ENCODE measurements at places on chromosomes 7 and 10.

DNA sequence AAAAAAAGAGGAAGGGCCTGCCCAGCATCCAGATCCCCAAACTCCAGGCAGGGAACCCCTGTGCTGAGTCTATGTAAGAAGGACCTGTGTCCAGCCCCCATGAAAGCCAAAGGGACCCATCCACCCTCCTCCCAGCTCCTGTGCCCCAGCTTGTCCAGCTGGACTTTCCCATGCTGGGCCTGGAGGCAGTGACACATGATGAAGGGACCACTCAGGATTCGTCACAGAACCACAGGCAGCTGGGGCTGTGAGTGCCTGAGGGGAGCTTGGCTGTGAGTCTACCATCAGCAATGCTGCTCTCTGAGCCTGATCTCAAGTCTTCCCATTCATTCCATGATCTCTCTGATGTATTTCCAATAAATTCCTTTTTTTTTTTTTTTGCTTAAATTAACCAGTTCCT, 36.2 kb upstream of the MNX1 start:
- DNase-seq: peak; percentile 73

DNA sequence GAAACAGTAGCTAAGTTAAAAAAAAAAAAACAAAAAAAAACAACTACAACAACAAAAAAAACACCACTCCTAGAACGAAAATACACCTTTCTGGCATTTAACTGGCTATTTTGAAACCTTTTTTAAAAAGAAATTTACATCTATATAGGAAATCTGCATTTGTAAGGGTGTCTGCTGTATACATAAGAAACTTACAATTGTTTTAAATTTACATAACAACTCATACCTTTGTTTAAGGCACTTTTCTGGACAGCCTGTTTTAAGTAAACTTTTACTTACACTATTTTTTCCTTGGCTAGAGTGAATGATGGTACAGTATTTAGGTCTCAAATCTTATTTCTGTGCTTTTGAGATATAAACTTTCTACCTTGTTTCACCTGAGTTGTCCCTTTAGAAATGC, 34.0 kb upstream of the PAPSS2 start:
- DNase-seq: no peak

GRCh38 chr7:19670806-19671205, 38.0 kb downstream of the POLR1F start:
- no peak for DNase-seq

- DNase-seq: no peak
Observed at GRCh38 chr10:122939856-122940543, 14.0 kb downstream of the C10orf88 start.

DNA sequence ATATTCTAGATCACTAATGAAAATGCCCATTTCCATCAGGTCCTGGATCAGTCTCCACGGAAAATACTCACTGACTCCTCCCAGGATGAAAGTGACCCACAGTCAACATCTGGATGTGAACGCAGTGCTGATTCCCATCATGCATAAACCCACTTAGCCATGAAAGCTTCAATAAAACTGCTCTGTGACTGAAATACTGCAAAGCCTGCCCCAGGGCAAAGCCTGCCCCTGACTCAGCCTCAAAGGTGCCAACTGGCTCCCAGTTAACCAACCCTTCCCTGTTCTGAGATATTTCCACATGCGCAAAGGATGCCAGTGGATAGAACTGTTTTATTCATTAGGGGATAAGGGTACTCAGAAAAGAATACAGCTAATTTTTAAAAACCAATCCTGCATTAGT, 24.0 kb downstream of the OSBPL3 start:
- DNase-seq: no peak

GRCh38 chr7:23970193-23970592, 260.2 kb downstream of the STK31 start:
- no peak for DNase-seq

DNA sequence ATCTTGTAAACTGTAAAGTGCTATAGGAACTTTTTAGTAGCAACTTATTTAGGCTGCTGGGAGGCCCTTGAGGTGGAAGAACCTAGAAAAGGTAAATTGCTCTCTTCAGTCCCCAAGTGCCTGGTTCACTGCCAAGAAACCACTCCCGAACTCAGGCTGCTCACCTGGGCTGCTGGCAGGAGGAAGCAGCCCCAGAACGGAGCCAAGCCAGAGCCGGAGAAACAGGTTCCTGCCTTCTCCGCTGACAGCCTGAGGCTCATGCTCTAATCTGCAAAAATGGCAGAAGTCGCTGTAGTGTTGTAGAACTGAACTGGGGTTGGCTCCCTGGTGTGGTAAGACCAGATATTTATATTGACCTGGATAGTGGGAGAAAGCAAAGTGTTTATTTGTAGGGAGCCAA, 136.0 kb downstream of the CUL2 start:
- no peak for DNase-seq

DNA sequence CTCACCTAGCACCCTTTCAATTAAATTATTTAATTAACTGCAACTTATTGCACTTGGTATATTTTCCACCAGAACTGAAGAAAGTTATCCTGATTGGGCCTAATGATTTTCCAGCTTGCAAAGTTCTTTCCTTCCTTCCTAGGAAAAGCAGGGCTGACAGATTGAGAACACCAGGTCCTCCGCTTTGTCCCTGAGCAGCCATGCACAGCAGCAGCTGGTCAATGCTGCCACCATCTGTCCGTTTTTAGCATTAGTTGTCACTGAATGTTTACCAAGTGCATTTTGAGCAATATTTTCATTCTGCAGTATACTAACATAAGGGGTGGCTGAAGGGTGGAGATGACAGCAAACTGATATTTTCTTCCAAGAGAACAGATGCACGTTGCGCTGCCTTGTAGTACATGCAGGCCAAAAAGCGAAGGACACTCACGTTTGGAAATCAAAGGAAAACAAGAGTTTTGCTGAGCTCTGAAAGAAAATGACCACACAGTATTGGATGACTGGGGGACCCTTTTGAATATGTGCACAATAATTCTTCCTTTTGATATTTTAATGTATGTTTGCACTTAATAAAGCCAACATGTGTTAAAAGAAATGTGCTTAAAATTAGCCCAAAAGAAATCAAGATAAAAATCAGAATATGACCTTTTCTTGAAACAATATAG, 248.8 kb upstream of the PTN start:
- DNase-seq: peak; percentile 16

- DNase-seq: no peak
Observed at GRCh38 chr7:96308950-96309263, 13.0 kb downstream of the SLC25A13 start.

DNA sequence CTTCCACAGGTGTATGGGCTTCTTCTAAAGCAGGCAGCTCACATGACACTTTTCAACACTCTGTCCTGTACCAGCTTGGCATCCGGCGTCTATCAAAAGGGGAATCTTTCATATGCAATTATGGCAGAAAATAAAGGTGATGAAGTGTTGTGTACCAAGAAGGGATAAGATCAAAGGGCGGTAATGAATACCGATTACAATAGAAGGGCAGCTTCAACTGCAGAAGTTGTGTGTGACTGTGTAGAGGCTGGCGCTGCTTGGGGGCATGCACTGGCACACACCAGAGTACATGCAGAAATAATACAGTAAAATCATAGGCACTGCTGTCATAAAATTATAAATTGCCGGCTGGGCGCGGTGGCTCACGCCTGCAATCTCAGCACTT, 744.7 kb downstream of the LRMDA start:
- no peak for DNase-seq

- no peak for DNase-seq
Observed at GRCh38 chr7:156147104-156147503, 334.8 kb upstream of the SHH start.

GRCh38 chr10:63008491-63008890, 124.6 kb upstream of the NRBF2 start:
- DNase-seq: no peak

- DNase-seq: no peak
Observed at GRCh38 chr7:2717293-2718261, 29.6 kb downstream of the AMZ1 start.

DNA sequence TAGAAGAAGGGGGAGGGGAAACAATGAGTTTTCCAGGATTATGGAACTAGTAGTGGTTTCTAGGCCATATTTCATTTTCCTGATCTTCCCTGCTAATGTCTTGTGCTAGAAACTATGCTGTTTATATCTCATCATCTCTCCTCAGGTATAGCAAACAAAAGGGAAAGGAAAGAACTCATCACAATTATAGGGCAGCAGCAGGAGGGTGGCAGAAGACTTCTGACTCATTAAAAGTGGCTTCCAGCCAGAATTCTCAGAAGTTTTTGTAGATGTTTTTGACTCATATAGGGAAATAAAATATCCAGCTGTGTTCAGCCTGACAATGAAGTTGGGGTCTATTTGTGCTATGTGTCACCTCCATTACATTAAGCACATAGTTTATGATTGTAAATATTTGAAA, 6.5 kb downstream of the AHR start:
- no peak for DNase-seq

DNA sequence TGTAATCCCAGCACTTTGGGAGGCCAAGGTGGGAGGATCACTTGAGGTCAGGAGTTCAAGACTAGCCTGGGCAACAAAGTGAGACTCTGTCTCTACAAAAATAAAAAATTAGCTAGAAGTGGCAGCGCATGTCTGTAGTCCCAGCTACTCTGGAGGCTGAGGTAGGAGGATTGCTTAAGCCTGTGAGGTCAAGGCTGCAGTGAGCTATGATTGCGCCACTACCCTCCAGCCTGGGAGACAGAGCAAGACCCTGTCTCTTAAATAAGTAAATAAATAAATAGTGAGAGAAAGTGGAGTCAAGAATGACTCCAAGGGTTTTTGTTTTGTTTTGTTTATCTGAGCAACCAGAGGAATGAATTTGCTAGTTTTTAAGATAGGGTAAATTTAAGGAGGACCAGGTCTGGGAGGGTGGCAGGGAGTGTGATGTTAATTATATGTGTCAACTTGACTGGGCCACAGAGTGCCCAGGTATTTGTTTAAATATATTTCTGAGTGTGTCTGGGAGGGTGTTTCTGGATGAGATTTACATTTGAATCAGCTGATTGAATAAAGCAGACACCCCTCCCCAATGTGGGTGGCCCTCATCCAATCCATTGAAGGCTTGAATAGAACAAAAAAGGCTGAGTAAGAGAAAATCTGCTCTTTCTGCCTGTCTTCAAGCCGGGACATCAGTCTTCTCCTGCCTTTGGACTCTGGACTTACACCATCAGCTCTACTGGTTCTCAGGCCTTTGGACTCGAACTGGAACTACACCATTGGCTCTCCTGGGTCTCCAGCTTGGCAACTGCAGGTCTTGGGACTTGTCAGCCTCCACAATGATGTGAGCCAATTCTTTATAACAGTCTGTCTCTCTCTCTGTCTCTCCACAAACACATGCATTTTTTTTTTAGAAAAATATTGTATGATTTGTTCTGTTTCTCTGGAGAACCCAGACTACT, 23.5 kb downstream of the IMPDH1 start:
- DNase-seq: no peak

- DNase-seq: no peak
Observed at GRCh38 chr7:7292085-7292484, 109.7 kb downstream of the C1GALT1 start.

DNA sequence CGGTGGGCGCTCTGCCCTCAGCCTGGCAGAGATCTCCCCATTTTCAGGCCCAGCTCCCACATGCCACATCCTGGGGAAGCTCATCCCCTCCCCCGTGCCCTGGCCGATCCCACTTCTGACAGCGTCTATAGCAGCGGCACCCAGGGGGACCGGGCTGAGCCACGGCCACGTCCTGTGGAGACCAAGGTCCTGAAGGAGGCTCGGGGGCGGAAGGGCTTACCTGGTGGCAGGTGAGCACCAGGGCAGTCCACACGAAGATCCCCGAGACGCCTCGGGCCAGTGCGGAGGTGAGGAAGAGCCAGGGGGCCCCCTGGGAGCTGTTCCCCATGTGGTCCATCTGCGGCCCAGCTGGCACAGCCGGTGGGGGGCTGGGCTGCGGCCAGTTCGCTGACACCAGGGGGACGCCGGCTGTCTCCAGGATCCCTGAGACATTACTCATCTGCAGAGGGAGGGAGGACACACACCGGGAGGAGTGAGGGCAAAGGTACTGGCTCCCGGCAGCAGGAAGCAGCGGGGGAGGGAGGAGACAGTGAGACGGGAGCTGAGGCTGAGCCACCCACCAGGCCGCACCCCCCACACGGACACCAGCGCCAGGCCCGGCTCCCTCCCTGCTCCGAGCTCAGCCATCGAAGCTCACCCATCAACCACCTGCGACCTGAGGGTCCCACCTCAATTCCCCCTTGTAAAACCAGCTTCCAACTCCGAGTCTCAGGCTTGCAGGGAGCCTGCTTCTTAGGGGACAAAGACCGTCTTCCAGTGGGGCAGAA, 776 bp downstream of the TMEM184A start:
- peak; percentile 65 for DNase-seq

DNA sequence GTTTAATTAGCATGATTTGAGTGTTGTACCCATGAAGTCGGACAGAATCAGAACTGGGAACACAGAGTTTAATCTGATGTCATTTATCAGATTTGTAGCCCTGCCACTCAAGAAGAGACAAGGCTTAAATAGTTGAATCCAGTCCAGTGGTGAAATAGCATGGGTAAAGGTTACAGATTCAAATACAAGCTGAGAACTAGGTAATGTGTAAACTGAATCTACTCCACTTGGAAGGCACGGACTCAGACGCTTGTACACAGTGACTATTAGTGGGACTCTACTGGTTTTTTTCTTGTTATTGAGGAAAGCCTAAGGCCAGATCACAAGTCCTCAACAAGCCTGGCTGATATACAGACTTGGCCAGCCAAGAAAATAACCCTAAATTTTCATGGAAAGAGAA, 142.9 kb downstream of the CTTNBP2 start:
- DNase-seq: no peak

DNA sequence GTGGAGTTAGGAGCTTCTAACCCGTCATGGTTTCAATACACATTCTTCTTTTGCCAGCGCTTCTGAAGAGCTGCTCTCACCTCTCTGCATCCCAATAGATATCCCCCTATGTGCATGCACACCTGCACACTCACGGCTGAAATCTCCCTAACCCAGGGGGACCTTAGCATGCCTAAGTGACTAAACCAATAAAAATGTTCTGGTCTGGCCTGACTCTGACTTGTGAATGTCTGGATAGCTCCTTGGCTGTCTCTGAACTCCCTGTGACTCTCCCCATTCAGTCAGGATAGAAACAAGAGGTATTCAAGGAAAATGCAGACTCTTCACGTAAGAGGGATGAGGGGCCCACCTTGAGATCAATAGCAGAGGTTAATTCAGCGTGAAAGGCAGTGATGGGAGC, 22.4 kb downstream of the PRSS2 start:
- no peak for DNase-seq

DNA sequence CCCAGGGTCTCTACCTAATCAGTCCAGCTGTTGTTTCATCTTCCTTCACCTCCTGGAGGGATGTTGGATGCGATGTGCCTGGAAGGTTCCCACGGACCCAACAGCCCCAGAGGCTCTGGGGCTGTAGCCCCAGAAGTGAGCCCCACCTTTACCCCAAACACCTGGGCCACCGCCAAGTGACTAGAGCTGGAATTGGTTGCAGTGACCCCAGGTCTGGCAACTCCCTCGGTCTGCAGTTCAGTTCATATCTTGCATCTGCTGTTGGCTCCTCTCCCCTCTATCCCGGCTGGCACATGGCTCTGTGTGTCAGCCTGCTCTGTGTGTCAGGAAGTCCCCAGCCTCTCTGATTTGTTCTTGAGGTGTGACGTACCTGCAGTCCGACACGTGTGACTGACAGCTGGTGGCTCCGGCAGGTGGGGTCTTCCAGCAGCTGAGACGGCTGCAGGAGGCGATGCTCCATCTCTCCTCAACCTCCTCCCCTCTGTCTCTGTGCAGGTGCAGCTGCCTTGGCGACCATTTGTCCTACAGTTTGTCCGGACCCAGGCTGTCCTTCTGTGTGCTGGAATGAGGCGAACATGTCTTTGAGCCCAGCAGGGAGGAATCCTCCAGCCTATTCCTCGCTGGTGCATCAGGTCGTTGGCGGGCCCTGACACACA, 38.6 kb downstream of the ELFN1 start:
- DNase-seq: no peak

Measured in BJ (cell line).